ENCODE measurements at places on chromosomes 3 and 15.

- peaks cover 9% of the 10 kb centered on the region for H3K4me1 ChIP-seq
- H3K27ac ChIP-seq: no peak overlapping the region
These were observed 4.2 kb upstream of the PLEKHO2 start for GRCh38 chr15:64837502-64837901.

GRCh38 chr3:81434161-81434560, 327.3 kb downstream of the GBE1 start:
- no peaks in the 10 kb centered on the region for H3K4me1 ChIP-seq
- no peaks in the 10 kb centered on the region for H3K27me3 ChIP-seq
- H3K27ac ChIP-seq: no peak overlapping the region
- no peaks in the 10 kb centered on the region for H3K36me3 ChIP-seq
- no peak for DNase-seq

- peak; percentile 21 for DNase-seq
- H3K27me3 ChIP-seq: no peaks in the 10 kb centered on the region
- no peak overlapping the region for H3K4me3 ChIP-seq
These were observed 45.7 kb downstream of the GSK3B start for GRCh38 chr3:120048355-120049041.

DNA sequence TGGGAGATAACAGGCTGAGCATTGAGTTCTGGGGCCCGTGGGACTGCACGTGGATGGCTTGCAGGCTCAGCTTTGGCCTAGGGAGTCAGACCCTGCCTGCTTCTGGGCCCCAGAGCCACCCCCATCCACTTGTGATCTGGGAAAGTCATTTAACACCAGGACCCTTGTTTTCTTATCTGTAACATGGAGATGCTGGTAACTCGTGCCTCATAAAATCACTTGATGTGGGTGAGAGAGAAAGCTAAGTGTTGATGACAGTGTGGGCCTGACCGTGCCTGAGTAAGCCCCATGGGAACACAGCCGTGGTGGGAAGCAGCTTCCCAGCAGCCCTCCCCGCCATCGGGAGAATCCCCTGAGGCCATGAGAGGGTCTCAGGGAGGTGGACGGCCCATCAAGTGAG, 378.1 kb downstream of the GABRB3 start:
- DNase-seq: no peak
- no peak overlapping the region for H3K4me3 ChIP-seq
- H3K4me1 ChIP-seq: no peaks in the 10 kb centered on the region

DNA sequence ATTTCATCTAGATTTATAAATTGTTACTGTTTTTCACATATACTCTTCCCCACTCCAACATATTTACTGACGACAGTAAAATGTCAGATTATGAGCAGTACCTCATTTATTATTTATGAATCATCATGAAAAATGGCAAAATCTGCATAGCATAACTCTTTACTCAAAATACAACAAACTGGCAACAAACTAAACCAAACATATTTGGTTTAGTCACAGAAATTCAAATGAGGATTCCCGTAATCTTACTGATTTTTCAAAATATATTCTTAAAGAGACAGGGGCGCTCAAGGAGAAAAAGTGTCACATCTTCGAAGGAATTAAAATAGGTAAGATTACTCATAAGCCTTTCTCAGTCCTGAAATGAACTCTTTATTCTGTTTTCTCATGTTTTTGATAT, 3.0 kb upstream of the GPR87 start:
- DNase-seq: peak; percentile 36
- no peak overlapping the region for H3K27ac ChIP-seq
- H3K4me1 ChIP-seq: peaks cover 3% of the 10 kb centered on the region
- no peaks in the 10 kb centered on the region for H3K27me3 ChIP-seq
- no peak overlapping the region for H3K4me3 ChIP-seq

DNA sequence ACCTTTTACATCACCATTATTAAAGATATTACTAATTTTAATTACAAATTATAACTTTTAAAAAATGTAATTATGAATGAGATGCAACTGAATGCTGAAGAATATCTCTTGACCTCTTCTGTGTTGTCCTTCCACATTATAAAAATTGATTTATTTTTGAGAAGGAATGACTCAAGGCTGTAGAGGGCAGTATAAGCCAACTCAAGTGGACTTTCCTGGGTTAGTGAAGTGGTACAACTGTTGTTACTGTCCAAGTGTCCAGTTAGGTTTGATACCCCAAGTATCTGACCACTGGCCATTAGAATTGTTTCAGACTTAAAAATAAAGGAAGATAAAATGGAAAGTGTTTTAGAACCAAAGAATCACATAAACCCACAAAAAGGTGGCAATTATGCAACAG, 51.9 kb downstream of the BBX start:
- no peaks in the 10 kb centered on the region for H3K36me3 ChIP-seq
- peak; percentile 17 for DNase-seq
- H3K4me3 ChIP-seq: no peak overlapping the region
- no peak overlapping the region for H3K27ac ChIP-seq

GRCh38 chr3:58256061-58256460, 18.5 kb downstream of the ABHD6 start:
- peaks cover 13% of the 10 kb centered on the region for H3K4me1 ChIP-seq
- no peak overlapping the region for H3K4me3 ChIP-seq
- H3K36me3 ChIP-seq: no peaks in the 10 kb centered on the region

GRCh38 chr3:122674339-122674738, 6.3 kb upstream of the PARP14 start:
- no peaks in the 10 kb centered on the region for H3K27me3 ChIP-seq
- H3K4me1 ChIP-seq: peaks cover 11% of the 10 kb centered on the region
- no peak overlapping the region for H3K27ac ChIP-seq
- H3K4me3 ChIP-seq: no peak overlapping the region

All from astrocyte (in vitro differentiated cells and primary cell).